ENCODE measurements at places on chromosomes 2 and 18.

- DNase-seq: peak; percentile 60
These were observed 14.5 kb upstream of the MAT2A start for GRCh38 chr2:85524336-85524908.

GRCh38 chr2:111617299-111618225 lies 266.4 kb downstream of the ANAPC1 start:
- peak; percentile 70 for DNase-seq

DNA sequence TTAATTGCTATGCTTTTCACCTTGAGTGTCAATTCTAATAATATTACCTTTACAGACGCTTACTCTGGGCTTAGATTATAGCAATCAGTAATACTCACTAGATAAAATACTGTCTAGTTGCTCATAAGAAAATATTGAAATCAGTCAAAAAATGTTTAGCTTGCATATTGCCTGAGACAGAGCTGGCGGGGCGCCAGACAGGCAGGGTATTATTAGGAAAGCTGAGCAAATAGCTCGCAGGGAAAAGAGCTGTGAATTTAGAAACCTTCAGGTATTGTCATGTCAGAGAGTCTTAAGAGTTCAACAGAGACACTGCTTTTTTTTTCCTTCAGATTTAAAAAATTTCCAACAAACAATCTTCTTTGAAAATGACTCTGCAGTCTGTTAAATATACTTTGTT lies 118.4 kb downstream of the MEIS1 start:
- DNase-seq: no peak

GRCh38 chr2:46793423-46794416 lies 121.9 kb downstream of the MCFD2 start:
- DNase-seq: no peak

- DNase-seq: peak; percentile 12
These were observed 16.2 kb upstream of the MBD2 start for GRCh38 chr18:54240629-54241107.

DNA sequence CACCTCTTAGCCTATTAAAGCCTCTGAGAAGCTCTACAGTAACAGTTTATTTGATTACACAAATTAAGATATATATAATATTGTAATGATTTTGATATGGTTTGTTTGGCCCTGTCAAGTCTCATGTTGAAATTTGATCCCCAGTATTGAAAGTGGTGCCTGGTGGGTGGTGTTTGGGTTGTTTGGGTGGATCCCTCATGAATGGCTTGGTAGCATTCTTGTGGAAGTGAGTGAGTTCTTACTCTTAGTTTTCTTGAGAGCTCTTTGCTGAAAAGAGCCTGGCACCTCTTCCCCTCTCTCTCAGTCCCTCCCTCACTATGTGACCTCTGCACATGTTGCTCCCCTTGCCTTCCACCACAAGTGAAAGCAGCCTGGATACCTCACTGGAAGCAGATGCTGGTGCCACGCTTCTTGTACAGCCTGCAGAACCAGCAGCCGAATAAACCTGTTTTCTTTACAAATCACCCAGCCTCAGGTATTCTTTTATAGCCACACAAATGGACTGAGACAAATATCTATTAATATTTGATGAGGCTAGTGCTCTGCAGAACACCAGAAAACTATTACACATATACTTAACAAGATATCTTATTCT lies 52.8 kb downstream of the SLC4A10 start:
- DNase-seq: no peak

DNA sequence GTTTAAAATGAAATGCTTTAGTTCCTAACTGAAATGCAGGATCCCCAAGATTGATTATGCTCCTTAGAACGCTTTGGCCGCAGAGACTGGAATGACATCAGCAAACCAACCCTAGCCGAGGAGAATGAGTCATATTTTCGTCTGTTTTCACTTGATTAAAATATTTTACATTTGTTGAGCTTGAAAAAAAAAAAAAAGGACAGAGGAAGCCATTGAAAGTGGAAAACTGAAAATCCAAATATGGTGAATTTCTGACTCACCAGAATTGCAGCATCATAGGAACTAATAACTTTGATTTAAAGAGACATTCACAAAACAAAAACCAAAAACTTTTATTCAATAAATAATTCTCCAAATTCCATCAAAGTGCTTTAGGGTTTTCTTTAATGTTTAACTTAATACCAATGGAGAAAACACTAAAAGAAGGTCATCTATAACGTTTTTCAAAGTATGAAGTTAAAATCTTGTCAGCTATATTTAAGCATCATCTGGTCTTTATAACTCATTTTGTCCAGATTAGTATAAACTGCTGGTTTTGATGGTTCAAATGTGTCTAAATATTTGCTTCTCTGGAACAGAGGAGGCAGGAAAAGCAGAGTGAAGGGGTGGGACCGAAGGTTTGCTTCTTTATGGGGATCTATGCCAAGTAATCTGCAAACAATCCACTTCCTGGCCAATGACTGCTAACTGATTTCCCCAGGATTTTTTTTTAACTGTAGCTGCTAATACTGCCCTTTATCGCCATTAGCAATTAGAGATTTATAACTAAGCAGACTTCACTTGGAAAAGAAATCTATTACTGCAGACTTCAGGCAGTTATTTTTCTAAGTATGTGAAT lies 30.9 kb upstream of the COL5A2 start:
- DNase-seq: peak; percentile 94

GRCh38 chr2:187547353-187547979 lies 6.8 kb downstream of the TFPI start:
- DNase-seq: peak; percentile 97

DNA sequence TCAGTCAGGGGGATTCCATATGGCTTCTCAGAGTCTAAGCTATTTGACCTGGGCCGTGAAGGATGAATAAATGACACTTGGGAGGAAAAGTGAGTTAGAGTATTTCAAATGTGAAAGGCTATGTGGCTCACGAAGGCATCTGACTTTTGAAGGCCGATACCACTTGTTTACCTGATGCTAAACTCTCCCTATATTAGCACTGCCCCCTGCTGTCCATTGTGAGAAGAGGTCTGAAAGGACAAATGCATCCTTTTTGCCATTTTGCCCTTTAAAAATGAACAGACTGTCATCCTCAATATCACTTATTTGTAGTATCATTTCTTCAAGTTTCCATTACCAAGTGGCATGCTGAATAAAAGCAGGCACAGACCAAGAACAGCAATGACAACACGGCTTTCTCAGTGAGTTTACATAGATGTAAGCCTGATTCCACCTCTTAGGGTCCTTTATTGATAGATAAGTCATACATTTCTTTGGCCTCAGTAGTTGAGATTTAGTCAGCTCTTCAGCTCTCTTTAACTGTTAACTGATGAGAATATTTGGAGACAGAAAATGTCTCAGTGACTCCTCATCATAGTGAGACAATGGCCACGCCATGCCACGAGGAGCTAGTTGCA lies 40.1 kb downstream of the DOCK10 start:
- peak; percentile 63 for DNase-seq

DNA sequence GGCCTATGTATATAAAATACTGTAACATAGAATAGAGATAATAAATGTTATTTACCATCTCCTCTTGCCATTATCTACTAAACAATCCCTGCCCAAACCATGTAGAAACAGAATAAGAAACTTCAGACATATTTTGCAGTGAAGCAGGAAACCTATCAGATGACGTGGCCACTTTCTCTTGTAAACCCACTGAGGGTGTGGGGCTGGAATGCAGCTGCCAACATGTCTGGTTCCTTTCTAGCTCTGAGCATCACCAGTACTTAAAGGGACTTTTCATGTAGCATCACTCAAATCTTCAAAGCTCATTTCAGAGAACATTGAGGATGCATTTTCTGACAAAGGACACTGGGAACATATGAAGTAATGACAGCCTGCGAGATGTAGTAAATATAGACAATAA lies 251.8 kb downstream of the LPIN1 start:
- DNase-seq: peak; percentile 53

DNA sequence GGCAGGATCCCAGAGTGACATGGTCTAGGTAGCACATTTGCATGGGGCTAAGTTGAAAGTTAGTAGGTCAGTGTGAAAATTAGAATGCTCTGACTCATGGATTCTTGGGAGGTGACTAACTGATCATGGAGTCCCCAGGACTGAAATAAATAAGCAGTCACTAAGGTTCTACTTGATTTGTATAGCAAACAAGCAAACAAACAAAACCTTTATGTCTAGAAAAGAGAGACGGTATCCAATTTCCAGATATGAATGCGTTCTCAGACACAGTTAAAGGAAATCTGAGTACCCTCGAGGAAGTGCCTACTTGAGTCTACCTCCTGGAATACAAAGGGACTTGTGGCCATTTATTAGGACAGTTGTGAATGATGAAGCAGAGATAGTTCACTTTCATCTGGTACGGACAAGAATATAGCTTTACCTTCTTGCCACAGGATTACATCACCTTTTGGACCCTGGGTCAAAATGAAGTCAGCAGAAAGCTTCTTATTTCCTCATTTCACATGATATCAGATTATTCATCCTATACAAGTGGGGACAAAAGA lies 54.3 kb upstream of the AGPS start:
- peak; percentile 94 for DNase-seq

DNA sequence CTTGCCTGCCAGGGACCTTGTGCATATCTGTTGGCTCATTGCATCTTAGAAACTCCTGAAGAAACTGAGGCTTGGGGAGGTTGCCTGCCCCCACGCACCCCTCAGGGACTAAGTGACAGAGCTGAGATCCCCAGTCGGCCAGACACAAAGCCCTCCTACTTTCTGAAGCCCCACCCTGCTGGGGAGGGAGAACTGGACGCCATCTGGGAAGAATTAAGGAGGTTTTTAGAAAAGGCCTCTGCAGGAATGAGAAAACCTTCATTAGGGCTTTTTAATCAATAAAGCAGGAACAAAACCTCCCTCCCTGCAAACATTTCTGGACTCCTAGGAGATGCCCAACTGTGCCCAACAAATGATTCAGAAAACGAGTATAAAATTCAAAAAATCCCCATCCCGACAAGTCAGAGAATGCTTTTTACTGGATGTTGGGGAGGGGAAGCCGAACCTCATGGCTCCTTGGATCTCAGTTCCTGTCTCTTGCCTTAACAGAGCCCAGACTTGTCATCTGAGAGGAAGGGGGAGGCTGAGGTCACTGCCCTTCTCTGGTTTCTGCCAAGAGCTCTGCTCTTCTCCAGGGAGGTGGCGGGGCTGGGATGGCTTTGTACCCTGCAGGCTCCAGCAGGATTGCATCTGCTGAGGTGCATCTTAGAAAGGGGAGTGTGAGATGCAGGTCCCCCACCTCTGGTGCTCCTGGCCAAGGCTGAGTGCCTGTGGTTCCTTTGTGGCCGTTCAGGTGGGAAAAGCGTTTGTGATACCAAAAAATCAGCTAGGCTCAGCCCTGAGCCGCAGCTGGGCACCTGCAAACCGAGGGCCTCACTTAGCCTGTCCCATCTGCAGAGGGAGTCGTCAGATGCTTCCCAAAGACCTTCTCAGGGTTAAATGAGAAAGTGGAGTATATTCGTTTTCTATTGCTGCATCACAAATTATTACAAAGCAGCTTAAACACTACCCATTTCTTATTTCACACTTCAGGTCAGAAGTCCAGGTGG lies 142.4 kb downstream of the ZFP36L2 start:
- DNase-seq: peak; percentile 87

Data from M059J (cell line).